ENCODE measurements at places on chromosomes 5 and 9. TPM values are rescaled to one million over a fixed set of nuclear protein-coding genes. Genes with fewer than 3 reads are reported as not detected.

Gene TAF11L10
- not detected for total RNA-seq

- DNase-seq = no peak
These were observed 36.6 kb downstream of the FAM114A2 start for GRCh38 chr5:154002093-154002492.

Gene SPOCK1
- total RNA-seq = 36.7 TPM

DNA sequence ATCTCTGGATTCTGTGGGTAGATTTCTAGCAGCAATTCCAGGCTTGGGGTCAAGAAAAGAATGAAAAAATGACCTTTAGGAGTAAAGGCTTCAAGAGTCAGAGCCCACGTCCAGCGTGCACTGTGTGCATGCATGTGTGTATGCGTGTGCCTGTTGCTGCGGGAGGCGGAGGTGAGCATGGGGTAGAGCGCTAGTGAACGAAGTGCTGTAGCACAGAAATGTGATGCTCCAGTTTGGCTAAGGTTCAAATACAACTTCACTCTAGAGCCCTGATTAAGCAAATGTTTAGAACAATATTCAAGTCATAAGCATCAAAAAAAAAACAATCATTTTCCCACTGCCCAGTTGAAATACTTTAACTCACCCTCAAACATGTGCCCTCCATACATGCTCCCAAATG, 403.9 kb downstream of the ZNF608 start:
- no peak for DNase-seq

GRCh38 chr9:128190013-128190412, 1.4 kb downstream of the CIZ1 start:
- DNase-seq = no peak

- no peak for DNase-seq
These were observed 30.5 kb downstream of the TSSK1B start for GRCh38 chr5:113404269-113404668.

GRCh38 chr9:83986765-83987401, 6.3 kb downstream of the RMI1 start:
- DNase-seq = no peak

DNA sequence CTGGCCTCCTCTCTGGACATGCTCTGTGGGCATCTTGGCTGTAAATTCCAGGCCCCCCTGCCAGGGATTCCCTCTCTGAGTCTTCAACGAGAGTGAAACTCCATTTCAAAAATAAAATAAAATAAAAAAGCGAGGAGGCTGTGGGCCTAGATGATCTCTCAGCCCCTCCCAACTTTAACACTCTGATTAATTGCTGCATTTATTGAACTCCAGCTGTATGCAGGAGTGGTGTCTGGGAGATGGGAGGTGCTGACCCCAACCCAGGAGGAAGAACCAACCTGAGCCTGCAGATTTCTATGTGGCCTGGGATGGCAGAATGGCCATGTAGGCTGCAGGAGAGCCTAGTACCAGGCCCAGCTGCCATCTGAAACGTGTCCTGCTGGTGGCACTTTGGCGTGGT, 154.5 kb upstream of the IER5L start:
- no peak for DNase-seq

DNA sequence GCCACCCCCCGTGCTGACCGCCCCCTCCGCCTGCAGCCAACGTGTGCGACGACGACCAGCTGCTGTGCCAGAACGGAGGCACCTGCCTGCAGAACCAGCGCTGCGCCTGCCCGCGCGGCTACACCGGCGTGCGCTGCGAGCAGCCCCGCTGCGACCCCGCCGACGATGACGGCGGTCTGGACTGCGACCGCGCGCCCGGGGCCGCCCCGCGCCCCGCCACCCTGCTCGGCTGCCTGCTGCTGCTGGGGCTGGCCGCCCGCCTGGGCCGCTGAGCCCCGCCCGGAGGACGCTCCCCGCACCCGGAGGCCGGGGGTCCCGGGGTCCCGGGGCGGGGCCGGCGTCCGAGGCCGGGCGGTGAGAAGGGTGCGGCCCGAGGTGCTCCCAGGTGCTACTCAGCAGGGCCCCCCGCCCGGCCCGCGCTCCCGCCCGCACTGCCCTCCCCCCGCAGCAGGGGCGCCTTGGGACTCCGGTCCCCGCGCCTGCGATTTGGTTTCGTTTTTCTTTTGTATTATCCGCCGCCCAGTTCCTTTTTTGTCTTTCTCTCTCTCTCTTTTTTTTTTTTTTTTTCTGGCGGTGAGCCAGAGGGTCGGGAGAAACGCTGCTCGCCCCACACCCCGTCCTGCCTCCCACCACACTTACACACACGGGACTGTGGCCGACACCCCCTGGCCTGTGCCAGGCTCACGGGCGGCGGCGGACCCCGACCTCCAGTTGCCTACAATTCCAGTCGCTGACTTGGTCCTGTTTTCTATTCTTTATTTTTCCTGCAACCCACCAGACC, 80.2 kb downstream of the NTNG2 start:
- DNase-seq = no peak

GRCh38 chr9:120474591-120475243, 105.2 kb downstream of the CDK5RAP2 start:
- no peak for DNase-seq

DNA sequence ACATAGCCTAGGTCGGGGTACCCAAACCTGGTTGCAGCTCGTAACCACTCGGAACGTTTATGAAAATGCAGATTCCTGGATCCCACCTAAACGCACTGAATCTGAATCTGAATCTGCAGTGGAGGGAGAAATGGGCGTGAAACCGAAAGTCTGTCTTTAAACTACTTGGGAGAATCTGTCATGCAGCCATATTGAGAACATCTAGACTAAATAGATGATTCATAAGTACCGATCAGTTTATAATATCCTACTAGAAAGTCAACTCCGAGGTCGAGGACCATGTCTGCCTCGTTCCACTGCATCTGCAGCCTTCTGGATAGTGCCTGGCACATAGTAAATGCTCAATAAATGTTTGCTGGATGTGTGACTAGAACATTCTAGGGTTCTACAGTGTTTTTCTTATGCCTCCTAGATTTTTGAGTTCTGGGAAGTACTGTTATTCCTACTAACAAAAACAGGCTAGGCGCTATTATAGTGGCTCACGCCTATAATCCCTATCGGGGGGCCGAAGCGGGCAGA, 632 bp downstream of the COQ4 start:
- DNase-seq = no peak

Gene FOXD4
- 0.47 TPM for total RNA-seq

GRCh38 chr9:126360073-126360472, 33.4 kb downstream of the MVB12B start:
- no peak for DNase-seq

Gene FSD1L
- total RNA-seq = 146 TPM

- no peak for DNase-seq
These were observed 34.0 kb upstream of the SYNPO start for GRCh38 chr5:150606476-150606875.

DNA sequence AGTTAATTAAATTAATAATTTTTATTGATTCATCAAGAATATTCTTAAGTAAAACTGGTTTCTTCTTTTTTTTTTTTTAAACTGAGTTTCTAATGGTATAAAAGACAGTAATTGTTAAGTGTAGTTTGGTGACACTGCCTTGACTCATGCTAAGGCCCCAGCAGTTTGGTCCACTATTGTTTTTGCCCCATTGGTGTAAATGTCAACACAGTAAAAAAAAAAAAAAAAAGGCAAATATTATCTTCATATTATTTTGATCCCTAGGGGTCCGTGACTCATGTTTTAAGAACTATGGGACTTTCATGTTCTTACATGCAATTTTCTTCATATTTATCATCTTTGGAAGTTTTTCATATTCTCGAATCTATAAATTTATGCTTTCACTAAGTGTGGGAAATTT, 29.2 kb upstream of the JAK2 start:
- no peak for DNase-seq

Gene MPDZ
- 40.4 TPM for total RNA-seq

DNA sequence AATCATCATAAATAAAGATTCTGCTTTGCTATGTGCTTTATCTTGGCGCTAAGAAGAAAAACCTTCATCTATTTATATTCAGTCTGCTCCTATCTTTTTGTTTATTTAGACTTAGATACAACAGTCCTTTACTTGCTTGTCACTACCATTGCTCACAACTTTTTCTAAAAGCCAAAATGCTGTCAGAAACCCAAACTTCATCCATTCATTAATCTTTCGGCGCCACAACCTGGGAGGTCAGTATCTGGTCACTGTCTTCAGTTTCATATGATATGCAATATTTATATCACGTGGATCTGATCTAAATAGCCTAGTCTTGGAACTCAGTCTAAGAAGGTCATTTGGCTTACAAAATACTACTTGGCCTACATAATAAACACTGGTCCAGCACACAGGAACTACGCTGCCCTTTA, 159.3 kb upstream of the TARS1 start:
- DNase-seq = no peak

Gene LAMC3
- total RNA-seq = 3.0 TPM

Gene PCDHGA2
- total RNA-seq = 6.9 TPM

DNA sequence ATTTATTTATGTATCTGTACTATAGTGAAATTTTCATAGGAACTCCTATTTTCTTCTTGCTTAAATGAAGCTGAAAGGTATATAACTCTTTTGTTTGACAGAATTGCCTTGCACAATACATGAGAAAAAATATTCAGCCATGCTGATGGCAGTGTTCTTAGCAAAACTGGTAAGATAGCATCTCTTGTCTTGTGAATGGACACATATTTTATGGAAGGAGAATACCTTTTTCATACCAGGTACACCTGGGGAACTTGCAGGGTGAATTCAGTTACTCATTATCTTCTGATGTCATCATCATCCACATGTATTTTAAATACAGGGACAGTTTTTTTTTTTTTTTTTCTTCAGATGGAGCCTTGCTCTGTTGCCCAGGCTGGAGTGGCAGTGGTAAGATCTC, 49.4 kb downstream of the MAMDC2 start:
- DNase-seq = no peak

Gene SCGB3A1
- not detected for total RNA-seq

Gene MEF2C
- 2,088 TPM for total RNA-seq

Gene CAVIN4
- 12.9 TPM for total RNA-seq

DNA sequence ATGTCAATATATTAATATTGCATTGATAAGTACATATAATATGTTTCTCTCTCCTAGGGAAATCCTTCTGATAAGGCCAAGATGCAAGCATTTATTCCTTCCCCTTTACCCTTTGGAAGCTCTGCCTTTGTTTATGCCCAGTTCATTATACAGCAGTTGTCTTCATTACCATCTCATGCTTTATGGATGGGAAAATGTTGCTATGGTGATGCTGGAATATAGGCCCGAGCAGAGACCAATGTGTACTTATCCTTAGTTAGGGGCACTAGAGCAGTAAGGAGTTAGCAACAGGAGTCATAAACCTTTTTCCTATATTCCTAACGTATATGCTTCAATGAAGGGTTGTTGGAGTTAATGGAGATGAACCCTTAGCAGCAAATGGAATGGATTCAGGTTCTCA, 19.4 kb upstream of the NMUR2 start:
- no peak for DNase-seq

- DNase-seq = no peak
These were observed 13.4 kb downstream of the AK8 start for GRCh38 chr9:132864691-132865090.

- DNase-seq = no peak
These were observed 50.0 kb downstream of the CD180 start for GRCh38 chr5:67146574-67146973.

GRCh38 chr9:93869863-93870262, 85.3 kb downstream of the BARX1 start:
- DNase-seq = no peak

DNA sequence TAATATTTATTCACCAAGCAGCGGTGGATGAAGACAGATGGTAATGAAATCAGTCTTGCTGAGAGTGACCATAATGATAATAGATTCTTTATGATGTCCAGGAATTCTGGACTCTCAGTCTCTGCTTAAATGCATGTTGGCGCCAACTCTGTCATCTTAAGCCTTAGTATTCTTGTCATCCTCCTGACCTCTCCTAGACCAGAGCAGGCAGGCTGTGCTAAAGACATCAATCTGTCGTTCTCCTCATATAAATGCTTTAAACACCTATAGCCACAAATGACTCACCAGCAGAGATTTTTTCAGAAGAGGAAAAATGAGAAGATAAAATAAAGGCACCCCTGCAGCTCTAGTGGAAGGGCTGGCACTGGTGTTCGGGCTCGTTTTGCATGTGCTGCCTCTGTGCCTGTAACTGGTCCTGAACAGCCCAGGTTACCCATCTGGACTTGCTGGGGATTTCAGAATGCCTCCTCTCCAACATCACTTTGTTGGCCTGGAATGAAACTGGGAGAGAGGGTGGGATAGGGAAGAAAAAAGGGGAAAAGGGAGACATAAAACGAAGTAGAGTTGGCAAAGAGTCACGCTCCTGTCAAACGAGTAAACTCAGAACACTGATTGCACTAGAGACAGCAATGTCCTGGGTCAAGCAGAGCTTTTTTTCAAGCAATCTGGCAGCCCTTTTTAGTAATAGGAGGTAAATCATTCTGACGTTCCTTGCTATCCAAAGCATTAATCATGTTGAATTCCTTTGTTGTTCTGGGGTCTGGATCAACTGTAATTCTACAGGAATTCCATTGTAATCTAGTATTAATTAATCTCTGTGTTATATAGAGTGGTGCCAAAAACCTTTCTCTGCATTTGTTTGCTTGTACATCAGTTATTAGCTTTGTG, 195.5 kb upstream of the CLINT1 start:
- no peak for DNase-seq

Gene C5
- 8.0 TPM for total RNA-seq

DNA sequence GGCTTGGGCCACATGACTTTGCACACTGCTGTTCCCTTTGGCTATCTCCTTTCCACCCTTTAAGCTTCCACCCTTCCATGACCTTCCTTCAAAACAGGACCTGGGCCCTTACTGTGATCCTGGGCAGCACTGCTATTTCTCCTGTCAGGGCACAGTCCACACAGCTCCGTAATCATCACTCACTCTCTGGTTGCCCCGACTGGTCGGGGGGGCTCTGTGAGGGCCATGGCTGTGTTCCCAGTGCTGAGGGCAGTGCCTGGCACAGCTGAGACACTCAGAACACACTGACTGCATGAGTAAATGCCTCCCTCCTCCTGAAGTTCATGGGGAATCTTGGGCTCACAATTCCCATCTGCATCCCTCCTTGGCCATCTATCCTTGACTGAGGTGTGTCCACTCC, 12.2 kb downstream of the TRAF1 start:
- DNase-seq = peak; percentile 75

Gene PCDHAC2
- 33.5 TPM for total RNA-seq

GRCh38 chr5:123299136-123299535, 124.1 kb downstream of the CEP120 start:
- DNase-seq = no peak

Gene CETN3
- 32.0 TPM for total RNA-seq

Gene TRIM7
- 0.78 TPM for total RNA-seq

DNA sequence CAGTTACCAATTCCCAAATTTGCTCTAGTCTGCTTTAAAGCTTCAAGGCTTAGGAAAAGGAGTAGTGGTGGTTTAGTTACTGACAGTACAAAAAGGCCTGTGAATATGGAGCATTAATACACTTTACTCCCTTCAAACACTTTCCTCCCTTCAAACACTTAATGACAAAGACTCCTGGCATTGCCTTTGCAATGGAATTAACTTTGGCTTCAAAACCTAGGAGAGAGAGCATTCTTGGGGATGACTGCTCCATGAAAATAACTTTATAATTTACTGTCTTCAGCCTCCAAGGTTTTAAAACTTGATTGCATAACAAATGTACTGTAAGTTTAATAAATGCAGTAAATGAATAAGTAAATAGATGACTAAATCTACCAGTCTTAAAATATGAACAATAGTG, 185.6 kb downstream of the TRPM3 start:
- no peak for DNase-seq

Gene SOX30
- total RNA-seq = not detected
